Stimulated activated CD8-positive, alpha-beta memory T cell treated with anti-CD3 and anti-CD28 coated beads, Interleukin-4, amount 100 ng/mL, for 4 hours (primary cell): ENCODE measurements at places on chromosomes 3 and 15.

DNA sequence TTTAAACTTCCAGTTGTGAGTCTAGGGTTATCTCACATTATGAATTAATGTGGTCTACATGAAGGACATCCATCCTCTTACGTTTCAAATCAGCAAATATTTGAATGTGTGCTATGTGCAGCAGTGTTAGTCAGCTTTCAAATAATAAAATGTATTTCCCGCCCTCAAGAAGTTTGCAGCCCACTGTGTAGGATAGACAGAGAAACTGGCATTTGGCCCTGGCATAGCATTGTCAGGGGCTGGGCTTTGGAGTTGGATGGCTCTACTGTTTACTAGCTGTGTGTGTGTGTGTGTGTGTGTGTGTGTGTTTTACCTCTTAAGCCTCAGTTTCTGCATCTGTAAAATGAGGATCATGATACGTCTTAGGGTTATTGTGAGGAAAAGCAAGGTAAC is 400.5 kb upstream of the C2CD4B start:
- no peak for DNase-seq

DNA sequence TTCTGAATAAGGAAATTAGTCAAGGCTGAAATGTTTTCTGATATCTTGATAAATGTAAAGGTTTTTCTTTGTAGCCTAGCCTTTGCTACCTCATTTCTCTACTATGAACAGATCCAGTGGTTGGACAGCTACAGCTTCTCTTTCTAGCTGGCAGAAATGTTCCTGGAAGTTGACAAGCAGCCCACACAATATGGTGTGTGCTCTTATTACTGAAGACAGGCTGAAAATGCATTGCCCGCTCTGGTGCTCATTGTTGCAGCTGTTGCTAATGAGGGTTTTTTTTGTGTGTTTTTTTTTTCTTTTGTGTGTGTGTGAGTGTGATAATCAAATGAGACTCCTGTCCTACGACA is 844.3 kb upstream of the SEMA6D start:
- no peak for DNase-seq

GRCh38 chr3:178255315-178255714 is 280.9 kb upstream of the KCNMB2 start:
- DNase-seq = no peak

- DNase-seq = no peak
Measured at GRCh38 chr3:187822402-187822801, 77.1 kb upstream of the BCL6 start.

- no peak for DNase-seq
Measured at GRCh38 chr3:122324871-122325323, at the start of gene CSTA. CSTA (plus strand) TSS chr3:122325248; CDS start chr3:122325293, 45 bp downstream.

DNA sequence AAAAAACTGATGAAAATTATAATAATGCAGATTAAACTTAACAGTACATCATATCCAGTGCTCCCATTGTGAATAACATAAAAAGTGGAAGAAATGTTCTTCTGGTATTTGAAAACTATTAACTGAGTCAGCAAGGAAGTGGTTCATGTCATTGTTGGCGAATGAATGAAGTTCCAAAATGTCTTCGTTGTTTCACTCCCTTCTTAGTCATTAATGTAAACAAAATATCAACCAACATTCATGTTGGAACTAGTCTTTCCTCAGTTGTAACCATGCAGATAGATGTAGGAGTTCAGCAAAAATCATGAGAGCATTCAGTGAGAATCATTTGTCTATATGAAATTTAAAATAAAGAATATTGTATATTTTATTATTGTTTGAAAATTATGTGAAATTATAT is 44.1 kb upstream of the ICE2 start:
- DNase-seq = no peak

DNA sequence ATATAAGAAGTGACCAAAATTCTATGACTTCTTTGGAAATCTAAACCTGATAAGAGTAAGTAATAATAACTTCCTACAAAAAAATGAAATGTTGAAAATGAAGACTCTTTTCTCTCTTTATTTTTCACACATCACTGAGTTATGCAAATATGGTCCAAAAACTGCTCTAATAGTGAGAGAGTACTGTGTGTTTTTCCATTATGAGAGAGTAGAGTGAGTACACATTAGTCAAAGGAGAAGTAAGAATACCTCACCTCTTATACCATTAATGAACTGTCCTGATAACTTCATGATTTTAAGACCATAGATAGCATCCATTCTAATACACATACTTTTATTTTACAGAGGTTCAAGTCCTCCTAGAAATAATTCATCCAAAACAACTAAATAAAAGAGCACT is 1310.2 kb downstream of the SI start:
- DNase-seq = no peak

- no peak for DNase-seq
Measured at GRCh38 chr15:81768773-81769172, 277.0 kb downstream of the MEX3B start.

- DNase-seq = no peak
Measured at GRCh38 chr3:170773682-170774425, 96.1 kb downstream of the RPL22L1 start.

DNA sequence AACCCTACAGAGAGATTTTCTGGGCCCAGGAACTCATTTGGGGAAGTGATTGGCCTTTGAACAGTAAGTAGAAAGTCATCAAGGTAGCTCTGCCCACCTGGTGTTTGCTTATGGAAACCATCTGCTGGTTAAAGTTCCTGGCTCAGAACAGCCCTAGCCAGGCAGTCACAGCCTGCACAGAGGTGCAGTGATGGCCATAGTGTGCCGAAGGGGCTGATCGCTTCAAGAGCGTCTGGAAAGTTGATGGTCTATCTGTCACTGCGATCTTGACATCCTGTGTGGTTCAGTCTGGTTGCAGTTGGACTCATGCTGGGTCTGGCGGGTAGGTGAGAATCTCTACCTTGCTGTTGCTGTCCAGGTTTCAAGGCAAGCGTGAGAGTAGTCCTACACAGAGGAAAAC is 151.6 kb downstream of the SLCO3A1 start:
- DNase-seq = no peak

GRCh38 chr3:141262308-141262705 is 30.7 kb downstream of the PXYLP1 start:
- no peak for DNase-seq

GRCh38 chr3:10194328-10195071 is 29.8 kb downstream of the IRAK2 start:
- DNase-seq = peak; percentile 39

- DNase-seq = no peak
Measured at GRCh38 chr3:49761661-49762060, 24.7 kb downstream of the IP6K1 start.
